ENCODE measurements at places on chromosomes 2 and 18. TPM values are rescaled to one million over a fixed set of nuclear protein-coding genes. Genes with fewer than 3 reads are reported as not detected.

PLA2R1 gene
- 10.8 TPM for total RNA-seq

BMP10 gene
- under 0.01 TPM for total RNA-seq

GCG gene
- total RNA-seq, result not detected

ARPC2 gene
- 523 TPM for total RNA-seq

DCC gene
- not detected for total RNA-seq

BCL11A gene
- 8.5 TPM for total RNA-seq

DHX57 gene
- total RNA-seq, result 30.8 TPM

SLC8A1 gene
- total RNA-seq, result 13.6 TPM
